ENCODE measurements at places on chromosomes 2 and 18.

DNA sequence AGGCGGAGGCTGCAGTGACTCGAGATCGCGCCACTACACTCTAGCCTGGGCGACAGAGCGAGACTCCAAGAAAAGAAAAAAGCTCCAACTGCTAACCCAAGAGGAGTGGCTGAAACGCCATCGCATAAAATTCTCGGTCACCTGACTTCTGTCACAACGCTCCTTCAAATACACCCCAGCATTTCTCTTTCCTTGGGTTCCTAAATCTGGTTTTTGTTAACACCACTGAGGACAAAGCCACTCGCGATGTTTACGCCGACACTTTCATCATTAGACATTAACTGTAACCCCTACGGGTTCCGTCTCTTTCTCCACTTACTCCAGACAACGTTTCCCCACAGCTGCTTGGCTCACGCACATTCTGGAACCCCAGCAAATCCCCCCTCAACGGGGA is 679 bp downstream of the CLK1 start:
- no peak for DNase-seq

- DNase-seq, result no peak
Measured at GRCh38 chr2:217360781-217361482, 501.1 kb upstream of the TNP1 start.

- no peak for DNase-seq
Measured at GRCh38 chr2:794554-795241, 117.5 kb upstream of the TMEM18 start.

DNA sequence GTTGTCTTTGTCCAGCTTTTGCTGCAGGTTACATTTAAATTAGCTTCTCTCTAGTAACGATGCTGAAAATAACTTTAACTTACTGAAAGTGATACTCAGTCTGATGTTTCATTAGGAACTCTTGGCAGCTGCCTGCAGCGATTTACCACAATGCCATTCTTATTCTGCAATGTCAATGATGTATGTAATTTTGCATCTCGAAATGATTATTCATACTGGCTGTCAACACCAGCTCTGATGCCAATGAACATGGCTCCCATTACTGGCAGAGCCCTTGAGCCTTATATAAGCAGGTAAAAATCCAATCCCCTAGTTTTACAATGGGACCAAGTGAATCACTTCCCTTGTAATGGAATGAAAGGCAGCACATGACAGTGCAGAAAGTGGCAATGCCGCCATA is 16.3 kb upstream of the MFF start:
- no peak for DNase-seq

DNA sequence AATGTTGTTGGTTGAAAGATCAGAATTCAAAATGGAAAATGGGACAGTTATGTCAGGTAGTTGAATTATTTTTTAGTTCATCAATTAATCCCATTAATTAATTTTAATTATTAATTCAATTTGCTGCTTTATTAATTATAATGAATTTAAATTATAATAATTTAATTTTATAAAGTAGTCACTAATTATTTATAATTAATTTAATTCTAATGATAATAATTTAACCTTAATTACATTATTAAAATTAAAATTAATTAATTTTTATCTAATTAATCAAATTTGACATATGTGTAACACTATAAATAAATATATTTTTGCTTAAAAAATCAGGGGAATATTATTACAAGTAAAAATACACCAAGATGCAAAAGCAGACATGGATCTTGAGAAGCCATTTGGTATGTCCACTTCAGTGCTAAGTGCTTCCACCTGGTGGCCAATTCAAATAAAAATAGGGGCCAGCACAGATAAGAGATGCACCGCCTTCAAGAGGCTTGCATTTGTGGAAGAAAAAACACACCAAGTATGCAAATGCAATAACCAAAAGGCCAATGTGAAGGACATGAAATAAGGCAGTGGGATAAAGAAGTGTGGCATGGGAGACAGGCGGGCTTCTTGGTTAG is 73.2 kb downstream of the MBP start:
- DNase-seq, result no peak

- DNase-seq, result no peak
Measured at GRCh38 chr2:73043929-73044832, 27.3 kb downstream of the SFXN5 start.

DNA sequence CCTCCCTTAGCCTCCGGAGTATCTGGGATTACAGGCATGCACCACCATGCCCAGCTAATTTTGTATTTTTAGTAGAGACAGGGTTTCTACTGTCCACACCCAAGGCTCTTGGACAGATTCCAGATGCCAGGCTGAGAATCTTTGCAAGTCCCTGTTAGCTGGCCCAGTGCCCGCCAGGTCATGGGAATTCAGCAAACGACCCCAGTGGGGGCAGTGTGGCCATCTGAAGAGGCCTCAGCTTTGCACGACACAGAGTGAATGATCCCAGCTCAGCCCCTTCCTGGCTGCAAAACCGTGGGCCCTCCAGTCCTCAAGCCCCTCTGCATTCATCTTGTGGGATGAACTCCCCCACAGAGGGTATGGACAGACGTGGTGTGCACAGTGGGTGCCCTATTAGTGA is 179.5 kb upstream of the ID2 start:
- DNase-seq, result no peak

DNA sequence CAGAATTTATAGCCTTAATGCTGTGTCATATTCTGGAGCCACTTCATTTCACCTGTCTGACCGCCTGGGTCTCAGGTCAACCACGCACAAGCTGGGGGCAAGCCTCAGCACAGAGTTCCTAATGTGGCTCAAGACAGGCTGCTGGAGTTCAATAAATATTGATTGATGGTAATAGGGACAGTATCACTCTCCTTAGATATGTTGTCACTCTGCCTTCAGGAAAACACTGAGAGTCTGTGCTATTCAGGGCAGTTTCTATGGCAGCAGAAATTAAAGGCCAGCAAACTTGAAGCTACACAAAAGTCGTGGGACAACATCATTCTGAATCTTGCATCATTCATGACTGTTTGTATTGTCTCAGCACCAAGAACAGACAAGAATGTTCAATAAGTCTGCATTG is 696.1 kb downstream of the METTL4 start:
- no peak for DNase-seq

DNA sequence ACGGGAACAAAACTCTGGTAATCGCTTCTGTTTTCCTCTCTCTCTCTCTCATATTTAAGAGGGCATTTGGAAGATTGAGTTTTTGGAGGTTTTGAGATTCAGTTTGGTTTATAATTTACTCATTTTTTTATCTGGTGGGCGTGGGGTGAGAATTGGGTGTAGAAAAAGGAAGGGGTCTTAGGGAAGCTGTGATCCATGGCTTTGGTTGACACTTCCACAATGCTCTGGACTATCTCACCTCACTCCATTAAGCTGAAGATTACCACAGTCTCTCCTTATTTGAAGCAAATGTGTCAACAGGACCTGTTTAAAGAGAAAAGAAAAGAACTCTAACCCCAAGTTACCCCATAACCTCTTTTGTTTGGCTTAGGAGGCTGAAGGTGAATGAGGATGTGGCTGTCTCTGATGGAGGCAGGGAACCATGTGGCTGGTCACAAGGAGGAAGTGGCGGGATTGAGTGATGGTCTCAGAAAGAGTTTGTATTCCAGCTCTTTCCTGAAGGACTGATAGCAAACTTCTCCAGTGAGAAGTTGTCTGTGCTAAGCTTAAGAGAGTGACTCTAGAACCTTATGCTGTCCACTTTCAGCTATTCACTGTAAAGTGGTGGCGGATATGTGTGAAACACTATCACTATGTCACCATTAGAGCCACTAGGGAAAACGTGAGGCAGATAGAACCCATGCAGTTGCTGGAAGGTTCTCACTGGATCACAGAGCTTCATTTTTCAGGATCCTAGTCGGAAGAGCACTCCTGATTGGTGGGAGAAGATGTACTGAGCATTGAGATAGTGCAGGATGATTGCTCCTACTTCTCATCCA is 934 bp downstream of the ZNF804A start:
- no peak for DNase-seq
